Foreskin melanocyte (primary cell): ENCODE measurements at places on chromosomes 5 and 9.

- DNase-seq, result no peak
Observed at GRCh38 chr9:16505199-16505598, 365.3 kb downstream of the BNC2 start.

- no peak for DNase-seq
Observed at GRCh38 chr9:134031783-134032182, 6.5 kb downstream of the BRD3OS start.

GRCh38 chr5:97548739-97549080 lies 365.7 kb upstream of the RIOK2 start:
- no peak for DNase-seq

DNA sequence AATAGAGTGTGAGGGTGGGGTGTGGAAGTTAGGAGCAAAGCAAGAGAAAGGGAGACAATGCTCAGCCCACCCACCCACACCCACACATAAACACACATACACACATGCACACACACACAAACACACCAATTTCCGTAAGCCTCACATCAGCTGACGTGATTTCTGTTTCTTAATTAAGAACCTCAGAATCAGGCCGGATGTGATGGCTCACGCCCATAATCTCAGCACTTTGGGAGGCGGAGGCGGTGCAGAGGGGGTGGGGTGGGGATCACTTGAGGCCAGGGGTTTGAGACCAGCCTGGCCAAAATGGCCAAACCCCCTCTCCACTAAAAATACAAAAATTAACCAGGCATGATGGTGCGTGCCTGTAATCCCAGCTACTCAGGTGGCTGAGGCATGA lies 26.4 kb upstream of the PIK3R1 start:
- no peak for DNase-seq

GRCh38 chr5:65151614-65152013 lies 330.1 kb downstream of the ADAMTS6 start:
- no peak for DNase-seq

DNA sequence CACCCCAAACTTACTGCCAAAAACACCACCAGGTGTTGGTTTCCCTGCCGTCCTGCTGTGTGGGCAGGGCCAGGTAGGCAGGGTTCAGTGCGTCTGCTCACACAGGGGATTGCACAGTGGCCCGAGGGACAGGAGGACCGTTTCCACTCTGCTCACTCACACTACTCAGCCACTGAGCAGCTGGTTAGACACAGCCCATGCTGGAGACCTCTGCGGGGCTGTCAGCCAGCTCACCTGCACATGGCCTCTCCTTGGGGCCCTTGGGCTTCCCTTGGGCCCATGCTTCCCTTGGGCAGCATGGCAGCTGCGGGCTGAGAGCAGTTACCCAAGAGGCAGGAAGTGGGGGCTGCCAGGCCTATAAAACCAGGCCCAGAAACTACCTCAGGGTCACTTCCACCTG lies 79.0 kb downstream of the SYK start:
- no peak for DNase-seq

DNA sequence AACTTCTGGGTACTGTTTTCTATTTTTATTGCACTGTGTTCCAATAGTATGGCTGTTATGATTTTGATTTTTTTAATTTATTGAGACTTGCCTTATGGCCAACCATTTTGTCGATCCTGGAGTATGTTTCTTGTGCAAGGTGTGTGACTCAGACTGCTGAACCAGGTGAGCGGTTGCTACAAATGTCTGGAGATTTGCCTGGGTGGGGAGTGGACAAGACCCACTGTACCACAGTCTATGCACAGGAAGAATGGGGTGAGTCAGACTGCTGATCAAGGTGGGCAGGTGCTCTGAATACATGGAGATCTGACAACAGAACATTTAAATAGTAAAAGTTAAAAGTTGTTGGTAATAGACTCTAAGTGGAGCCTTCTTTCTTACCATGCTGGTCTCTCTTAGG lies 609.2 kb downstream of the CSNK1G3 start:
- DNase-seq, result no peak

- no peak for DNase-seq
Observed at GRCh38 chr9:38259519-38260218, 132.8 kb upstream of the ALDH1B1 start.

DNA sequence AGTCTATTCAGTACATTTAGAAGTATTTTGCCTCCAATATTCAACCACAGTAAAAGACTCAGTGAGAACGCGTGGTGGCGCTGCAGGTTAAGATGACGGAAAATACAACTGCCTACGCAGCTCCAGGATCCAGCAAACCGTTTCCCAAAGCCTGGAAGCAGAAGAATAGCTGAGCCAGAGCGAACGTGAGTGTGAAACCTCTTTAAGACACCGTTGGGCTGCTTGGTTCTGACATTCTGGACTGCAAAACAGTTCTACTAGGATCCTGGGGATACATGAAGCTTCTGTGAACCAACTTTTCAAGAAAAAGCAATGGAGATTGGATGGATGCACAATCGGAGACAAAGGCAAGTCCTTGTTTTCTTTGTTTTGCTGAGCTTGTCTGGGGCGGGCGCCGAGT lies at the start of gene PCDHB16:
TSS of gene PCDHB16 (plus strand) at position 140 of the 400 bp plus-strand sequence. CDS start at position 313, 173 bp downstream.
- DNase-seq, result peak; percentile 6

GRCh38 chr9:80596579-80596978 lies 1024.8 kb downstream of the TLE4 start:
- DNase-seq, result no peak

GRCh38 chr9:70921136-70921535 lies 200.3 kb downstream of the TRPM3 start:
- DNase-seq, result peak; percentile 75

DNA sequence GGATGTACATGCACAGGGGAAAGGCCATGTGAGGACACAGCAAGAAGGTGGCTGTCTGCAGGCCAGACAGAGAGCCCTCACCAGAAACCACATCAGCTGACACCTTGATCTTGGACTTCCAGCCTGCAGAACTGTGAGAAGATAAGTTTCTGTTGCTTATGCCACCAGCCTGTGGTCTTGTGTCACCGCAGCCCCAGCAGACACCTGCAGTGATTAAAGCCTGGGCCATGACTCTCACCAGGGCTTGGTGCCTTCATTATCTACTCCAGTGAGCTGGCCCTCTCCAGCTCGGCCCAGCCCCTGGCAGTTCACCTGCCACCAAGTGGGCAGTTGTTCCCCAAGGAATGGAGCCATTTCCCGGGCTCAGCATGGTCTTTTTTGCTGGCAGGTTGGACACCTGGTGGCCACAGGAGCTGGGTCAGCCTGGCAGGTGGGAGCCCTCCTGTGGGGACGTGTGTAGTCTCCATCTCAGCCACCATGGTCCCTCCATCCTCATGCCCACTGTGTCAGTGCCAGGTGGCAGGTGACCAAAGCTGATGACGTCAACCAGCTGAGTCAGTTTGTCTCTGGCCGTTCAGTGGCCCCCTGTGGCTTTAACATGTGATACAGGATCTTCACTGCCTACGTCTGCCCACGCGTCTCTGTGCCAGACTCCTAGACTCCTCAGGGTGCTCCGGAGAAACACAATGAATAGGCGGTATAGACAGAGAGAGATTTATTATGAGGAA lies 99.9 kb upstream of the PPP1R26 start:
- DNase-seq, result no peak

GRCh38 chr5:79581535-79581934 lies 30.7 kb upstream of the TENT2 start:
- no peak for DNase-seq

DNA sequence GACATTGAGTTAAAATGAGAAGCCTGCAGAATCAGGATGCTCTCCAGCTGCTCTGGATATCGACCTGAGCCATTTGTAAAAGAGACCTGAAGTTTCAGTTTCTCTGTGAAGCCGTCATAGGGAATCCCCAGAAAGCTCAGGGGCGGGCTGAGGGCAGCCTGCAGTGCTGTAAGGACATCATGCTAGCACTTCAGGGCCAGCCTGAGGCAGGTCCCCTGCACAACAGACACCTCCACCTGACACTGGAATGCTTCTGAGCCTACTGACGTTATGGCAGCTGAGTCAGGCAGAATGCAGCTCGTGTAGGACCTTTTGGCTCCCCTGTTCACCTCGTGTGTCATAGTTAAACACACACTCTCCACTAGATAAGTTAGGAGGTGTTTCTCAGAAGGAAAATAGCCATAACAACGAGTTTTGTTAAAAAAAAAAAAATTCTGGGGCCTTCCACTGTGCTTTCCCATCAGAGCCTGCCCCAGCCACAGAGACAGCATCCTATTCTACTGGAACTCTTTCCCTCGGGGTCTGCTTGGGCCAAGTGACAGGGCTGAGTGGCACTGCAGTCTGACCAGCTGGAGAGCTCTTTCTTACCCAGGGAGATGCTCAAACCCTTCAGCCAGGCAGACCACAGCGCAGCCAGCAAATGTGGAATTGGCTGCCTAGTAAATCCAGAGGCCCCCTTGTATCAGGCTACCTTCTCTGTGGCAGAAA lies 354.9 kb downstream of the DIRAS2 start:
- DNase-seq, result no peak

DNA sequence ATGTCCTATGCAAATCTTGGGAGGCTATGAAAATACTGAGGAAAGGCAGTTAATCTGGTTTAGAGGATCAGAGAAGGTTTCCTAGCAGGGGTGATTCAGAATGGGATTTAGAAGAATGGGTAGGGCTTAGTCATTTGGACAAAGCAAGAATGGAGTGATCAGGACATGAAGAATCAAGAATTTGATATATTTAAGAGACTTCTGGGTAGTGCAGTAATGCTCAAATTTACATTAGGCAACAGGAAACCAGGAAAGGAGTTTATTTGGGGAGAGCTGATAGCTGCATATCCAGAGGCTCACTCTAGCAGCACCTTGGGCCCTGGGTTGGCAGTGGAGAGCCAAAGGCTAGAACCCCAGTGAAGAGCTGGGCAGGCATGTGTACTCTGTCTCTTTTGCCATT lies 78.9 kb upstream of the PAPPA start:
- no peak for DNase-seq

GRCh38 chr9:95584176-95584575 lies 67.4 kb upstream of the PTCH1 start:
- no peak for DNase-seq

GRCh38 chr9:77911928-77912327 lies 119.7 kb downstream of the GNAQ start:
- no peak for DNase-seq

DNA sequence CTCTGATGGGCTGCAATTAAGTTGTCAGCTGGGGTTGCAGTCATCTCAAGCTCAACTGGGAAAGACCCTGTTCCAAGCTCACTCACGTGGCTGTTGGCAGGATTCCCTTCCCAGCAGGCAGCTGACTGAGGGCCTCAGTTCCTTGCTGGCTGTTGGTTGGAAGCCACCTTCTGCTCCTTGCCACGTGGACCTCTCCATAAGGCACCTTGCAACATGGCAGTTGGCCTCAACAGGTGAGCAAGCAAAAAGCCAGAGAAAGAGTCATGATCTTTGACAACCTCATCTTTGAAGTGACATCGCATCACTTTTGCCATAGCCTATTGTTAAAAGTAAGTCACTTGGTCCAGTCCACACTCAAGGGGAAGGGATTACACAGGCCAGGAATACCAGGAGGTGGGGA lies 17.8 kb upstream of the PRELID2 start:
- DNase-seq, result no peak
